Esophagus squamous epithelium (tissue), 5 donors: ENCODE measurements at places on chromosomes 6 and 20. TPM values are rescaled to one million over a fixed set of nuclear protein-coding genes. Genes with fewer than 3 reads are reported as not detected.

Gene TSBP1
- total RNA-seq: not detected

DNA sequence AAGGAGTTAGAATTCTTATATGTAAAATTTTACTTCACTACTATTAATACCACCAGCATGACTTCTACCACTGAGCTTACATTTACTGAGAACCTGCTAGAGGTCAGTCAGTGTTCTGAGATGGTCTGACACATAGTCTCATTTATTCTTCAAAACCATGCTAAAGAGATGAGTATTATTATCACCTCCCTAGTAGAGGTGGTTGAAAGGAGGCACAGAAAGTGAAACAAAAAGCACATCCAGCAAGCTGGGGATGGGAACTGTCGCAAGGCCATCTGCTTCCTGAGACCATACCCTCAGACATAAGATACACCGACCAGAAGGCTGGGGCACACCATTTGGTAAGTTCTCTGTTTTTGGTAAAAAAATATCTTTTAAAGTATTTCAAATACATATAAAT lies 137.7 kb downstream of the INSM1 start:
- no peak for DNase-seq

Gene GLP1R
- 0.15 TPM for total RNA-seq

- no peak for DNase-seq
Observed at GRCh38 chr6:168183613-168183970, 104.6 kb upstream of the FRMD1 start.
